ENCODE measurements at places on chromosomes 11 and 22. TPM values are rescaled to one million over a fixed set of nuclear protein-coding genes. Genes with fewer than 3 reads are reported as not detected.

- no peak for DNase-seq
- no peaks in the 10 kb centered on the region for H3K27me3 ChIP-seq
- no peaks in the 10 kb centered on the region for H3K4me1 ChIP-seq
Observed at GRCh38 chr22:19360300-19360792, 68.8 kb upstream of the CLTCL1 start.

SYCE3 gene
- not detected for polyA plus RNA-seq

- H3K4me3 ChIP-seq = peak overlapping the region; percentile 40
- DNase-seq = no peak
- no peak overlapping the region for H3K27ac ChIP-seq
- H3K27me3 ChIP-seq = peaks cover 23% of the 10 kb centered on the region
Observed at GRCh38 chr11:68854273-68854958, 12.7 kb upstream of the CPT1A start.

RIBC2 gene
- polyA plus RNA-seq = 8.7 TPM

DNA sequence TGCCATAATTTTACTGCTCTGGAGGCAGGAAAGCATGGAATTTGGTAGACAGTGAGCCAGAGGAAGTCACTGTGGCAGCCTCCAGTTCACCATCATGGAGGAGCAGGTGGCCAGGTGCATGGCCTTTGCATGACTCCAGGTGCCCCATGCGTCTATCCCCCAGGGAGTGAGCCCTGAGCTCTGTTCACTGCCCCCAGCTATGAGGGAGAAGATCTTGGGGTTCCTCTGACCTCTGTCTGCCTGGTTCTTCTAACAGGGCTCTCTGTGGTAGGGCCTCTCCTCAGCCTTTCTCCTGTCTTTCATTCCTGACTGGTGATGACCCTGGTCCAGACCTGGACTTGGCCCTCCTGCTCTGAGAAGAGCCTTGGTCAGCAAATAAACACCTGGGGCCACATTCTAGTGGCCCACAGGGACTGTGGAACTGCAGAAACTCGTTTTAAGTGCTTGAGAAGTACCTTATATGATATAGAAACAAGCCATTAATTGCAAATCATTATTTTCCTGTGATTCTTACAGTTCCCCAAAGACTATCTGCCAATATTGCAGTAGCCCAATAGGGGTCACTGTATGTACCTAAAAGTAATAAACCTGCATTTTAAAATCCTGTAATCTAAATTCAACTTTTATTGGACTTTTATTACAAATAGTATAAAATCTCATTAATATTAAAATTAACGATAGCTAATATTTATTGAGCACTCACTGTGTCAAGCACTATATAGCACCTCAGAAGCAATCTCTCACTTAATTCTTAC, 120.0 kb upstream of the SYT13 start:
- no peaks in the 10 kb centered on the region for H3K4me1 ChIP-seq
- no peak overlapping the region for H3K27ac ChIP-seq
- DNase-seq = no peak
- no peaks in the 10 kb centered on the region for H3K27me3 ChIP-seq
- no peak overlapping the region for H3K4me3 ChIP-seq

- no peak overlapping the region for H3K27ac ChIP-seq
- no peaks in the 10 kb centered on the region for H3K4me1 ChIP-seq
- H3K36me3 ChIP-seq = no peaks in the 10 kb centered on the region
- no peak for DNase-seq
- no peak overlapping the region for H3K4me3 ChIP-seq
Observed at GRCh38 chr11:84420271-84420670, 1134.1 kb upstream of the CCDC90B start.

- no peaks in the 10 kb centered on the region for H3K36me3 ChIP-seq
- H3K27ac ChIP-seq = no peak overlapping the region
- H3K4me3 ChIP-seq = no peak overlapping the region
- no peaks in the 10 kb centered on the region for H3K27me3 ChIP-seq
Observed at GRCh38 chr11:46369458-46370152, 11.9 kb upstream of the MDK start.

OR8B3 gene
- polyA plus RNA-seq = not detected

- no peak overlapping the region for H3K27ac ChIP-seq
- H3K27me3 ChIP-seq = no peaks in the 10 kb centered on the region
- no peaks in the 10 kb centered on the region for H3K4me1 ChIP-seq
- DNase-seq = peak; percentile 50
Observed at GRCh38 chr22:47043835-47044721, 281.6 kb downstream of the TBC1D22A start.

DNA sequence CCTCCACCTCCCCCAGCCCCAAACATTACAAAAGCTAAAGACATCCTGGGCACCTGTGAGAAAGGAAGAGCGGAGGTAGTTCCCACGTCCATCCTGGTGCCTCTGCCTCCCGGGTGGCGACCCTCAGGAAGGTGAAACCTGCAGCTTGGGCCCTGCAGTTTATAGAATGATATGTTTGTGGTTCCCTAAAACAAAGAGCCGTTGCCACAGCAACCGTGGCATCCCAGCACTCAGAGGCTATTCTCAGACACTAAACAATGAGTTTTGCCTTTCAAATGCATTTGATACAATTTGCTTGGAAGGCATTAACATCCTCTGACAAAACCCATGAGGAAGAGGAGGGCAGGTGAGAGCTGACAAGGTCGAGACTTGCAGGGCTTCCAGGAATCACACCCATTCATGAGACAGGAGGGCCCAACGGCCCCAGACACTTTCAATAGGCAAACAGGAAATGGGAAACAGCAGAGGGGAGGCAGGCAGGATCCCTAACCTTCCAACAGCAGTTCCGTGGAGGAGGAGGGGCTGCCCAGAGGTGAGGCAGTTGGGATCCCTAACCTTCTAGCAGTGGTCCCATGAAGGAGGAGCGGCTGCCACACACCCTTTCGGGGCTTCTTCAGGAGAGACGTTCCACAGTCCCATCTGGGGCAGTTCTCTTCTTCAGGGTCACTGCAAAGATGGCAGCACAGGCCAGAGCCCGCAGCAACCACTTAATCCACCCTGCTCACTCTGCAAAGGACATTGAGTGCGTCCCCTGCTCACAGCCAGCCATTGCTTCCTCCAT, 379.2 kb downstream of the SHANK2 start:
- no peaks in the 10 kb centered on the region for H3K36me3 ChIP-seq
- no peaks in the 10 kb centered on the region for H3K4me1 ChIP-seq
- no peak overlapping the region for H3K4me3 ChIP-seq
- no peaks in the 10 kb centered on the region for H3K27me3 ChIP-seq
